Natural killer cell treated with Interleukin-12 subunit alpha and Interleukin-12 subunit beta and Interleukin-15 and Interleukin-18, amount 100 ng/mL, for 72 hours (primary cell): ENCODE measurements at places on chromosomes 7 and 10. TPM values are rescaled to one million over a fixed set of nuclear protein-coding genes. Genes with fewer than 3 reads are reported as not detected.

NPSR1 gene
- not detected for total RNA-seq

HKDC1 gene
- not detected for total RNA-seq

PON1 gene
- total RNA-seq, result not detected

EBLN1 gene
- total RNA-seq, result not detected

ANKRD61 gene
- total RNA-seq, result not detected

KCP gene
- total RNA-seq, result 1.1 TPM

EGFR gene
- not detected for total RNA-seq

TRIL gene
- total RNA-seq, result not detected

SLC35B4 gene
- 32.0 TPM for total RNA-seq

EPO gene
- not detected for total RNA-seq

WEE2 gene
- total RNA-seq, result 0.17 TPM

APBB1IP gene
- total RNA-seq, result 58.0 TPM

ASB10 gene
- total RNA-seq, result not detected

KLF14 gene
- total RNA-seq, result not detected

ARMC3 gene
- total RNA-seq, result not detected

BMPER gene
- 0.31 TPM for total RNA-seq

CTBP2 gene
- total RNA-seq, result 76.4 TPM

TMEM60 gene
- 6.7 TPM for total RNA-seq

CALML3 gene
- total RNA-seq, result not detected

GBX1 gene
- not detected for total RNA-seq

LLCFC1 gene
- total RNA-seq, result not detected

SPDYE2 gene
- not detected for total RNA-seq

LRRN3 gene
- 1.4 TPM for total RNA-seq

FFAR4 gene
- total RNA-seq, result not detected

TMEM130 gene
- not detected for total RNA-seq

TMEM270 gene
- total RNA-seq, result not detected

A1CF gene
- not detected for total RNA-seq

CRHR2 gene
- not detected for total RNA-seq

ZNF518A gene
- 21.1 TPM for total RNA-seq

MYO1G gene
- total RNA-seq, result 518 TPM

ABCB4 gene
- total RNA-seq, result 0.20 TPM

SH3PXD2A gene
- 3.4 TPM for total RNA-seq

TNS3 gene
- total RNA-seq, result not detected

HOXA1 gene
- total RNA-seq, result 0.36 TPM

TRIM50 gene
- total RNA-seq, result not detected

FOXP2 gene
- total RNA-seq, result not detected

NME8 gene
- not detected for total RNA-seq

AKR1C1 gene
- total RNA-seq, result 1.0 TPM

BTBD16 gene
- not detected for total RNA-seq

CXCL12 gene
- not detected for total RNA-seq

DNAJC30 gene
- 9.2 TPM for total RNA-seq

NPTX2 gene
- not detected for total RNA-seq

STK32C gene
- 29.2 TPM for total RNA-seq

OTUD1 gene
- total RNA-seq, result 3.7 TPM

JCAD gene
- 0.08 TPM for total RNA-seq

NODAL gene
- not detected for total RNA-seq

CDC14C gene
- not detected for total RNA-seq
